Activated CD4-positive, CD25-positive, alpha-beta regulatory T cell (primary cell): ENCODE measurements at places on chromosomes 7 and 10.

GRCh38 chr7:40749877-40750276 is 615.1 kb downstream of the SUGCT start:
- DNase-seq = no peak

DNA sequence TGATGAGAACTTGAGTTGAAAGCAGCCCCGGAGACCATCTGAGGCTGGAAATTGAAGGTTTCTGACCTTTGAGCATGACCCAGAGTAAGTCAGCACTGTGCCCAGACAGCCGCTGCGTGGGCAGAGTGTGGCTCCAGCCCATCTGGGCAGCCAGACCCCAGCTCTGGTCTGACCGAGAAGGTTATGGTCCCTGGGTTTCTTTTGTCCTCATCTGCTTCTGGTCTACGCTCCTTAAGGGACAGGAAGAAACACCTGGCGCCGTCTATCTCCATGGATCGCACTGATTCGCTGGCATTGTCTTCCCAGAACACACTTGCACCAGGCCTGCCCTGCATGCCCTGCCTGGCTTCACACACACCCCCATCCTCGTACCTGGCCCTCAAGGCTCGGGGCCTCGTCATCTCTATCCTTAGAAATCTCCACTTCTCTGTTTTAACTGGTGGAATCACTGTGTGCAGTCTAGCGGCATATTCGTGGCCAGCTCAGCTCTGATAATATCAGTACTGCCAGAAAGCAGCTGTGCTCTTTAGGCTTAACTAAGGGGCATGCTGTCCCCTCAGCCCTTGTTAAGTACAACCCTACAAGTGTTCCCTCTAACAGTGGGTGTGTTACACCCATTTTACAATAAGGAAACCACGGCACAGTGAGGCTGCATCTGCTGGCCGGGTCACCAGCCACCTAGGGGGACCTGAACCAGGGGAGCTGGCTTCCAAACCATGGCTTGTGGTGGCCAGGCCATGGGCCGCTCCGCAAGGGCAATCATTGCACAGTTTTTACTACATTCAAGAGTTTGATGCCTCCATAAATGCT is 127.7 kb downstream of the ADCY1 start:
- DNase-seq = no peak

DNA sequence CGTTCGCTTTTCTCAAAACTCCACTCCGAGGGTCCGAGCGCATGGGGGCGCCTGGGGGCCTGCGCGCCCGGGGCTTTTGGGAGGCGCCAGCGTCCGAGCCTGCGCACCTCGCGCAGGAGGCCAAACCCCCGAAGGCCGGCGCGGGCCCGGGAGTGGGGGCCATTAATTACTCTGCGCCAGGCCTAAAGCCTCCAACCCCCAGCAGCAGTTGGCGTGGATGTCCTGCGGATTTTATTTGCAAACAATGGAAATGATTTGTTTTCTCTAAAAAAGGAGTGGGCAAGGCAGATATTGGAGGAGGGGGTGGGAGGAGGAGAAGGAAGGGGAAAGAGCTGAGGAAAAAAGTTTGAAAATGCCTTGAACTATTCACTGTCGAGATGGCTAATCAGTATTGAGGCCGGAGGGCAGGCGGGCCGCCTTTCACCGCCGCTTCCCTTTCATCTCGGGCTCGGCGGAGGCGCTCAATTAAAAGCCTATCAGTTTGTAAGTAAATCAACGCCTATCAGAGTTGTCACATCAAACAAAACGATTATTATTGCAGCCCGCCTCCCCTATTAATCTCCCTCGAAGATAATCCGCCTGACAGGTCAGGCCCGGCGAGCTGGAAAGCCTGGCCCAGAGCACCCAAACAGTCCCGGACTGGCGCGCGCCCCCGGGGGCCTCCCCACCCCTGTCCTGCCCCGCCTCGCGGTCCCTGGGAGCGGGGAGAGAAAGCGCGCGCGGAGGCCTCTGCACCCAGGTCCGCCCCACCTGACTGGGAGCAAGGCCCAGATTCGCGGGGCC is 3.4 kb upstream of the ZNF503 start:
- DNase-seq = no peak

GRCh38 chr7:144713850-144714249 is 122.0 kb downstream of the TPK1 start:
- no peak for DNase-seq

- no peak for DNase-seq
Observed at GRCh38 chr10:62996925-62997324, 136.2 kb upstream of the NRBF2 start.

- no peak for DNase-seq
Observed at GRCh38 chr10:109022417-109023049, 900.8 kb downstream of the XPNPEP1 start.

DNA sequence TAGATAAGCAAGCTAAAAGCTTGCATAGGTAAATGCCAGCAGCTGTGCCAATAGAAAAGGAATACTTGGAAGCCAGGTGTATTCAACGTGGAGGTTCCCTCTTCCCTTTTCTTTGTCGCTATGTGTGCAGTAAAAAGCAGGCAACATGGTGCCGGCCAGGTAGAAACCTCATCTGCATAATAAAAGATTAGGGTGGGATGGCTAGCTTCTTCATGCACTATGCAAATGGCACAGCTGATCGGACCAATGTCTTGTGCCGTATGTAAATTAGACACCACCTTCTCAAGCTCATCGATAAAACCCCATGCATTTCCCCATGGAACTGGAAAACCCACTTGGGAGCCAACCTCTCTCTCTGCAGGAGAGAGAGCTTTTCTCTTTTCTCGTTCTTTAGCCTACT is 150.9 kb upstream of the FOXK1 start:
- DNase-seq = no peak

DNA sequence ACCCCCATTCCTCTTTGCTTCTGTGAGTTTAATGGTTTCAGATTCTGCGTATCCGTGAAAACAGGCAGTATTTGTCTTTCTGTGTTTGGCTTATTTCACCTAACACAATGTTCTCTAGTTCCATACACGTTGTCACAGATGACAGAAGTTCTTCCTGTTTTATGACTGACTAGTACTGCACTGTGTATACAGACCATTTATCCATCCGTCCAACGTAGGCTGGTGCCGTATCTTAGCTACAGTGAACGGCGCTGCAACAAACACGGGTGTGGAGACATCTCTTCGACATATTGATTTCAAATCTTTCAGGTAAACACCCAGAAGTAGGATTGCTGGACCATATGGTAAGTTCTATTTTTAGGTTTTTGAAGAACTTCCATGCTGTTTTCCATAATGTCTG is 181.7 kb downstream of the PARD3 start:
- DNase-seq = no peak

DNA sequence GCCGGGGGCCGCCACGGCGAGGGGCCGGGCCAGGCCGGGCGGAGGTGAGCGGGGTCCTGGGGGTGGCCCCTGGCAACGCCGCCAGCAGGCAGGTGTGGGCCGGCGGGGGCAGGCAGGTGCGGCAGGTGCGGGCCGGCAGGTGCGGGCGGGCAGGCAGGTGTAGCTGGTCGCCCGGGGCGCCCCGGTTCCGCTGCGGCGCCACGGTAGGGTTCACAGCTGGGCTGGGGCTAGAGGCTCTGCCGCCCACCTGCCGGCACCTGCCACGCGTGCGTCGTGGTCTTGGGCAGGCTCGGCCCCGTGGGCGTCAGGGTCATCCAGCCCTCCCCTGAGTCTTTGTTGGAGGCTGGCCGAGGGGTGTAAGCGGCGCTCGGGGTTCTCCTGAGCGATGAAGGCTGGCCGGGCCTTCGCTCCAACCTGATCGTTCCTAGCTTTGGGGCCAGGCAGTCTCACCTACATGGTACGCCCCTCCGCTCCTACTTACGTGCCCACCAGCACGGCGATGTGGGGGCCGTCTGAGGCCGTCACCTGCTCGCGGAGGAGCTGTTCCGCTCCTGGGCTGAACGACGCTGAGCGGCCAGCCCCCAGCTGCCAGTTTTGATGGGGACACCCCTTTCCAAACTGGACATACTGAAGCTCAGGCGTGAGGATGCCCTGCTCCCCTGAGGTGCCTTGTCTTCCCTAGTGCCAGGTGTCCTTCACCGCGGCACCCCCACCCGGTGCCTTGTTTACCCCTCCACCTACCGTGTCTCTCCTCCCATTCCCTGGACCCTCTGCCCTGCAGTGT is 493 bp downstream of the ZMIZ2 start:
- DNase-seq = no peak

GRCh38 chr7:94577357-94577756 is 67.7 kb downstream of the CASD1 start:
- DNase-seq = no peak

- no peak for DNase-seq
Observed at GRCh38 chr7:901388-902154, 25.2 kb downstream of the GET4 start.

GRCh38 chr7:129925416-129926002 is 27.3 kb downstream of the UBE2H start:
- DNase-seq = no peak

DNA sequence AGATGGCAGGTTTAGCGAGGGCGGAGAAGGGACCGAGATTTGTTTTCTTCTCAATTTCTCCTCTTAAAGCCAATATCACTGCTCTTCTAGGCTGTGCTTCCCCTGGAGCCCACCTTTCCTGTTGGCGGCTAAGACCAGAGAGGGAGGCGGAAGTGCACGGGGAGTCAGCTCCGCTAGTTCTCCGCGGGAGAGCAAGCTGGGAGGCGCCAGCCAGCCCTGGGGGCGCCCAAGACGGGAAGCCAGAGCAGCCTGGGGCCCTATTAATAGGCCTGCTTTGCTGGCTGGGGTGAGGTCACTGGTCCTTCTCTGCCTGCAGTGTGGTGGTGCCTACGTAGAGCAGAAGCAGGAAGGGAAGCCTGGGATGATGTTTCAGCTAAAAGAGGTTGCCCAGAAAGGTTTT is 61.6 kb downstream of the LSM5 start:
- no peak for DNase-seq

GRCh38 chr7:152121432-152121831 is 96.0 kb downstream of the GALNT11 start:
- DNase-seq = no peak

DNA sequence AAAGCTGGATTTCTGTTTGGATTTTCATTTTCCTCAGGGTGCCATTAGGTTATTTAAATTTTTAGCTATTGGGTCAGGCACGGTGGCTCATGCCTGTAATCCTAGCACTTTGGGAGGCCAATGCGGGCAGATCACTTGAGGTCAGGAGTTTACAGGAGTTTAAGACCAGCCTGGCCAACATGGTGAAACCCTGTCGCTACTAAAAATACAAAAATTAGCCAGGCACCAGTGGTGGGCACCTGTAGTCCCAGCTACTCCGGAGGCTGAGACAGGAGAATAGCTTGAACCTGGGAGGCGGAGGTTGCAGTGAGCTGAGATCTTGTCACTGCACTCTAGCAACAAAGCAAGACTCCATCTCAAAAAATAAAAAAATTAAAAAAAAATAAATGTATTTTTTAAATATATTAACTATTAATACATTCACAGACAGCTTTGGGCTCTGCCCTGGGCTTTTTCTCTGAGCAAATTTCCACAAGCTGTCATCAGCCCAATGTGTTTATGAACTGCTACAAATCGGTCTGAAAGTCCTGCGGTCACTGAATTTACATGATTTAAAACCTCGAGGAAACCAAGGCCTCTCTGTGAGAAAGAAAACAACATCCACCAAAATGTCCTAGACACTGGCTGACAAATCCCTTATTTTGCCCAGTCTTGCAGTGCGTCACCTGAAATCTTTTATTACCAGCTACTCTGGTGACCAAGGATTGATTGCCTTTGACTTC is 19.2 kb upstream of the PLEKHS1 start:
- no peak for DNase-seq

GRCh38 chr7:80218723-80219122 is 84.1 kb downstream of the GNAI1 start:
- no peak for DNase-seq

DNA sequence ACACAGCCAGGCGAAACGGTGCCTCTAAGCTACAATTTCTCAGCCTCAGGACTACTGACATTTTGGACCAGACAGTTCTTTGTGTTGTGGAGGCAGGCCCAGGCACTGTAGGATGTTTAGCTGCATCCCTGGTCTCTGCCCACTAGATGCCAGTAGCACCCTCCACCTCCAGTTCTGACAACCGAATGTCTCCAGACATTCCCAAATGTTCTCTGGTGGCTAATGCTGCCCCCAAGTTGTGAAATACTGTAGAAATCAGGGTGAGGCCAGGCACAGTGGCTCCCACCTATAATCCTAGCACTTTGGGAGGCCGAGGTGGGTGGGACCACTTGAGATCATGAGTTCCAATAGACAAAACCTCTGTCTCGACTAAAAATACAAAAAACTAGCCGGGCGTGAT is 18.2 kb downstream of the HNRNPF start:
- no peak for DNase-seq

DNA sequence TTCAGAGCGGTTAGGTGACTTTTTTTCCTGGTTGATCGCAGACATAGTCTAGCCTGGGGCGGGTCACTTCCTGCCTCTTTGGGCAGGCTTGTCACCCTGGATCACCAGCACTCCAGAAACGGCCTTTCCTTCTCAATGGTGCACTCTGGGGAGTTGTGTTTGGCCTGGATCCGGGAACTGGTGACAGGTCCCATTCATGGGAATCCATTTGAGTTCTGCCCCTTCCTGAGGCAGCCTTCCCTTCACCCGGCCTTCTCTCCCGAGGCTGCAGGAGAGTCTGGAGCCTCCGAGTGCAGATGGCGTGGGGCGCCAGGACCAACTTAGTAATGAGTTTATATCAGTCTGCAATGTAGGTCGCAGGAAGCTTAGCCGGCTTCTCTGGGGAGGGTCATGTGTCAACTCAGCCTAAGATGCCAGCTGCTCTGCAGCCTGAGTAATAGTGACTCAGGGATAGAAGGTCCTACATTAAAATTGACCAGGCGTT is 54.2 kb downstream of the TACR2 start:
- DNase-seq = no peak

DNA sequence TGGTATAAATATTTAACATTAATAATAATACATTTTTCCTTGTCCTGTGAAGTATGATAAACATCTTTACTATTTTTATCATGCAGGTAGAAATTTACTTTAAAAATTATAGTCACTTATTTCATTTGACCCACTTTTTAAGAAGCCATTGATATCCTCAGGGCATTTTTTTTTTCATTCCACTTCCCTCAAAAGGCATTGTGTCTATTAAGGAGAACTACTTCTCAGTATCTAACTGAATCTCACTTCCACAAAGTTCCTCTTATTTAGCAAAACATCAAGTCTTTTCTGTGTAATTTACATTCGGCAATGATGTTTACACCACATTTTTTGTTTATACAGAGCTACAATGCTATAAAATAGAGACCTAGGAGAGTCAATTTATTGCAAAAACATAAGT is 388.2 kb upstream of the AKR1E2 start:
- no peak for DNase-seq

- no peak for DNase-seq
Observed at GRCh38 chr7:127897704-127898454, 133.4 kb downstream of the LRRC4 start.

- DNase-seq = no peak
Observed at GRCh38 chr10:125473143-125473793, 209.7 kb downstream of the TEX36 start.

GRCh38 chr10:75806186-75806585 is 374.8 kb downstream of the LRMDA start:
- no peak for DNase-seq

DNA sequence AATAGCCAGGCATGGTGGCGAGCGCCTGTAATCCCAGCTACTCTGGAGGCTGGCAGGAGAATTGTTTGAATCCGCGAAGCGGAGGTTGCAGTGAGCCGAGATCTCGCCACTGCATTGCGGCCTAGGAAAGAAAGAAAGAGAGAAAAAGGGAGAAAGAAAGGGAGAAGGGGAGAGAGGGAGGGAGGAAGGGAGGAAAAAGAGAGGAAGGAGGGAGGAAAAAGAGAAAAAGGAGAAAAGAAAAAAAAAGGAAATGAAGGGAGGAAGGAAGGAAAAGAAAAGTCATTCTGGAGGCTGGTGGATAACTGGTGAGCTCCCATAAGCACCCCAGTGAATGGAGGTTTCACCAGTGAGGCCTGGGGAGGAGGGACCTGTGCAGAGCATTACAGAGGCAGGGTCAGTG is 7.6 kb upstream of the OGDHL start:
- no peak for DNase-seq
